Activated T-cell treated with anti-CD3 and anti-CD28 coated beads for 1 hour (primary cell): ENCODE measurements at places on chromosomes 1 and 21.

DNA sequence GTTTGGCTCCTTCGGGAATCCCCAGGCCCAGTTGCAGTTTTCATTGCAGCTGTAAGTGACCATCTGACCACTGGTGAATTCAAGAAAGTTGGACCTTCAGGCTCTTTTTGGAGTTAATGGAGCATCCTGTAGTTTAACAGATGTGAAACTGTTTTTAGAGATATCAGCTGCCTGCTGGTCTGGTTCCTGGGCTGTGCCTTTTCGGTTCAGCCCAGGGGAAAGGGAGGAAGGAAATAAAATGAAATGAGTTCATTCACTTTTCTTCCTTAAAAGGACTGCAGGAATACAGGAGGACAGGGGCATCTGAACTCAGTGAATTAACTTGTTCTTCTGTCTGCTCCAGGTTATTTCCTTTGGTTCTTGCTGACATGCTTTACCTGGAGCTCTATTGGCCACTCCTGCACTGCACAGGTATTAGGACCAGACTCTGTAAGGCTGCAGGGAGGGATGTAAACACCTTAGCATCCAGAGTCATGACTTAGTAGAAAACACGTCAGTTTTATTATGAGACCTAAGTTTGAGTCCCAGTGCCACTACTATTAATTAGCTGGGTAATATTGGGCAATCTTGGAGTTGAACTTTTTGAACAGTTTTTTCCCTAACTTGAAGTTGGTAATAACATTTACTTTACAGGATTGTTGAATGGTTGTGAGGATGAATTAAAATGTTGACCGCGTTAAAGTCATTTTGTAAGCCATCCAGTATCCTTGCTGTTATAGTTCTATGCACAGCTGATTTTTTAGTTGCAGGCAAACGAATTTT is 83.6 kb downstream of the LRRC8D start:
- DNase-seq, result no peak

DNA sequence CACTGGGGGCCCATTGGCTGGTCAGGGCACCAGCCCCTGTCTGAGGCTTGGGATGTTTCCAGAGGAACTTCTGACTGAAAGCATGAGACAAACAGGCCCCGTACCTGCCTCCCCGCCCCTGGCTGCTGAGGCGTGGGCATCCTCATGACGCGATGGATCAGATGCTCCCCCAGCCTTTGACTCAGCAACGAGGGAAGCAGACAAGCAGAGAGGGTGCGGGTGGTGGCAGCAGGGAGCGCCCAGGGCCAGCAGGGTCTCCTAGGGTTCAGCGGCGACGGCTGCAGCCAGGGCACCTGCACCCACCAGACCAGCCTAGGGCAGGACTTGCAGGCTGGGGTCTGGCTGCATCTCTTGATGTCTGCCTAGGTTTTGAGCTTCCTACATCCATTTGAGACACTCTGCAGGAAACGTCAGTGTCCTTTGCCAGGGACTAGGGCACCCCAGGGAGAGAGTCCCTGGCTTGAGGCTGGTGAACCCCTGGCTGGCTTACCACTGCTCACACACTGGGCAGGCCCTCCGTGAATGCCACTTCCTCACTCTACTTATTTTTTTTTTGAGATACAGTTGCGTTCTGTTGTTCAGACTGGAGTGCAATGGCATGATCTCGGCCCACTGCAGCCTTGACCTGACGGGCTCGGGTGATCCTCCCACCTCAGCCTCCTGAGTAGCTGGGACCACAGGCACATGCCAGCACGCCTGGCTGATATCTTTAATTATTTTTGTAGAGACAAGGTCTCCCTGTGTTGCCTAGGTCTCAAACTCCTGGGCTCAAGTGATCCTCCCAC is 63.3 kb downstream of the DHRS3 start:
- DNase-seq, result no peak

DNA sequence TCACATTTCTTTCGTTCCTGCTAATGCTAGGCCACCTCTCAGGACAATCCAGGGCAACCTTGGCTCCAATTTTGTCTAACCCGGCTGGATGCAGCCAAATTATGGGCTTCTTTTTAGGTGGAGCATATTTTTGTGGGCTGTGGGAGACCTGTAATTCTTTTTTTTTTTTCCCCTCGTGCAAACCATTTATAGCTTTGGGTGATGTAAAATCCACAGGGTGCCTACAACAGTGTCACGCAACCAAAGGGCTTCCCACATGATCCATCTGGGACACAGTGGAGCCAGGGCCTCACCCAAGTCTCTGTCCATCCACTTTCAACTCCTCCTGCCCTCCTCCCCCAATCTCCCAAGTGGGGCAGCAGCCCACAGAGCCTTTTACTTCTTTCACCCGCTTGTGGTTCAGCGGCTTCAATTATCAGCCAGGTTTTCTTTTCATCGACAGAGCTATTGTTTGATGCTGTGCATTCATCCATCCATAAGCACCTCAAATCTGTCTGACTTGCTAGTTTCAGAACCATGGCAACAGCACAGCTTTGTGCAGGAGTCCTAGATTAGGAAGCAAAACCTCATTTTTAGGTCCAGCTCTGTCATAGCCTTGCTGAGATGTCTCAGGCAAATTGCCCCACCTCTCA is 10.0 kb upstream of the OVAAL start:
- no peak for DNase-seq

DNA sequence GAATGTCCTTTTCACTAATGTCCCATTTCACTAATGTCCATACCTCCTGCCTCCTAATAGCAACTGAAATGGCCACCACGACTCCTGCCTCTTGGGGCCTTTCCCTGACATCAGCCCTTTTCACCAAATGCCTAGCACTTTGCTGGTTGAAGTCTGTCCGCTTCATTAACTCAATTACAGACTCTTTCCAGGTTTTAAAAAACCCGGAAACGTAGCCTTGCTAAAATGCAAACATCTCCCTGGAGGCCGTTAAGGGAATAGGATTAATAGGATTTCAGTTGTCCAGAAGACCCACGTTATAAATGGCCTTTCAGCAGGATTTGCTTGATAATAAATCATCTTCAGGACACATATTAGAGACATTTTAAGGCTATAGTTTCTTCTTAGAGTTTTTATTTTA is 25.7 kb upstream of the ERO1B start:
- no peak for DNase-seq

DNA sequence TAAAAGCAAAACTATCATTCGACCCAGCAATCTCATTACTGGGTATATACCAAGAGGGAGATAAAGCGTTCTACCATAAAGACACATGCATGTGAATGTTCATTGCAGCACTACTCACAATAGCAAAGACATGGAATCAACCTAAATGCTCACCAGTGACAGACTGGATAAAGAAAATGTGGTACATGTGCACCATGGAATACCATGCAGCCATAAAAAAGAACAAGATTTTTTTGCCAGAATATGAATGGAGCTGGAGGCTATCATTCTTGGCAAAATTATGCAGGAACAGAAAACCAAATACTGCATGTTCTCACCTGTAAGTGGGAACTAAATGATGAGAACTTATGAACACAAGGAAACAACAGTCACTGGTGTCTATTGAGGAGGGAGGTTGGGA is 79.7 kb downstream of the SLC16A1 start:
- DNase-seq, result no peak

DNA sequence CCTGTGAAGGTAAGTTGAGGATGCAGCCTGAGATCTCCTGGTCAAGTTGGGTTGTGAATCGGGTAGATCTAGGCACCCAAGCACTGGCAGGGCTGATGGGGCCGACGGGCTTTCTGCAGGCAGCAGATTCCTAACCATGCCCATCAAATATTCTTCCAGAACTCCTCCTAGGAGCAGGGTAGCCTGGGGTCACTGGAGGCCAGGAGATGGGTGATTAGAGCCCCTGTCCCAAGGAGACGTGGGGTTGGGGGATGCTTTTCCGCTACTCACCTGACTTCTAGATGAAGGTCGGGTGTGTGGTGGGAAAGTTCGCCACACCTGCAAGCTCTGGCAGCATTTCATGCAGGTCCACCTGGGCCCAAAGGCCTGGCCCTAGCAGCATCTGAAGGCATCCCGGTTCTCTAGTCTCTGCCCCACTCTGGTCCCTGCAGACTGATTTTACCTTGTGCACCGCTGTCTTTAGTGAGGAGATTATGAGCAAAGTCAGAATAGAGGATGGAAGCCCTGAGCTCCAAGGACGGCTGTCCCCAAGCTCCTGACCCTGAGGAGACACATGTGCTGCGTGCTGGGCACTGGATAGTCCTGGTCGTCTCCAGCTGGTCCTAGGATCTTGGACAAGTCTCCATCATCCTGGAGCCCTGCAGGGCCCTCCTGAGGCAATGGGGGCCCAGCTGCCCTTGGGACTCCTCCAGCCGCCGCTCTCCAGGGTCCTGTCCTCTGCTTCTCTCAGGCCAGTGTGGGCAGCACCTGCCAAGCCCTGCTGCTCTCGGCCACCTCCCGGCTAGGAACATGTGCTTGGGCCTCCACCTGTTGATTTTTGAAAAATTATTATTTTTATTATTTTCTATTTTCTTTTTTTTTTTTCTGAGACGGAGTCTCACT is 21.8 kb upstream of the C2CD2 start:
- DNase-seq, result no peak
